ENCODE measurements at places on chromosomes 3 and 15. TPM values are rescaled to one million over a fixed set of nuclear protein-coding genes. Genes with fewer than 3 reads are reported as not detected.

Gene GASK1A
- total RNA-seq, result not detected

Gene SYNPR
- total RNA-seq, result not detected

Gene MANF
- total RNA-seq, result 115 TPM

Gene NDUFAF3
- total RNA-seq, result 115 TPM

Gene SOX2
- not detected for total RNA-seq

Gene ZNF774
- 1.3 TPM for total RNA-seq

Gene MST1R
- total RNA-seq, result 0.18 TPM

Gene DLL4
- 213 TPM for total RNA-seq

Gene EIF1B
- total RNA-seq, result 23.0 TPM

Gene PLA2G4D
- total RNA-seq, result not detected

Gene CCR1
- total RNA-seq, result not detected

Gene TIMP4
- total RNA-seq, result not detected

Gene COL7A1
- total RNA-seq, result 25.0 TPM

Gene MKRN3
- total RNA-seq, result 0.58 TPM

Gene GOLGA6L9
- 5.2 TPM for total RNA-seq

Gene PP2D1
- not detected for total RNA-seq

Gene SPINK8
- total RNA-seq, result not detected

Gene SH3GL3
- not detected for total RNA-seq

Gene PLA2G4F
- not detected for total RNA-seq

Gene PARP15
- total RNA-seq, result 4.3 TPM

Gene ATG3
- total RNA-seq, result 42.2 TPM

Gene DUOXA1
- not detected for total RNA-seq

Gene NME9
- total RNA-seq, result not detected

Gene CFAP100
- not detected for total RNA-seq

Gene SUCNR1
- 0.23 TPM for total RNA-seq

Gene ACSBG1
- total RNA-seq, result under 0.01 TPM

Gene LZTFL1
- 17.0 TPM for total RNA-seq

Gene CCDC14
- 26.3 TPM for total RNA-seq

Gene PTX3
- total RNA-seq, result 317 TPM

Gene PRTG
- 8.6 TPM for total RNA-seq
